ENCODE measurements at places on chromosomes 3 and 15. TPM values are rescaled to one million over a fixed set of nuclear protein-coding genes. Genes with fewer than 3 reads are reported as not detected.
A peak's percentile ranks its signal among the peaks of the same experiment; 100 is the strongest.

The CHL1 gene
- not detected for total RNA-seq

The AMIGO3 gene
- total RNA-seq = 0.56 TPM

The SST gene
- not detected for total RNA-seq

The ATP8B4 gene
- 45.8 TPM for total RNA-seq

The COL8A1 gene
- 5.6 TPM for total RNA-seq

The WDR82 gene
- 72.3 TPM for total RNA-seq

The GPR62 gene
- not detected for total RNA-seq

DNA sequence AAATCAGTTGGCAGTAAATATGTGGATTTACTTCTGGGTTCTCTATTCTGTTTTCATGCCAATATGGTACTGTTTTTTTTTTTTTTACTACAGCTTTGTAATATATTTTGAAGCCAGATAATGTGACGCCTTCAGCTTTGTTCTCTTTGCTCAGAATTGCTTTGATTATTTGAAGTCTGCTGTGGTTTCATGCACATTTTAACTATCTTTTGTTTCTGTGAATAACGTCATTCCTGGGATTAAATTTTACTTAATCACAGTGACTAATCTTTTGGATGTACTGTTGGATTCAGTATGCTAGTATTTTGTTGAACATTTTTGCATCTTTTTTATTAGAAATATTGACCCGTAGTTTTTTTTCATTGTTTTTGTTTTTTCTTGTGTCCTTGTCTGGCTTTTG is 576.5 kb downstream of the ZNF385D start:
- DNase-seq = no peak

- DNase-seq = no peak
These were observed 158.9 kb downstream of the IGF1R start for GRCh38 chr15:98807262-98807661.

DNA sequence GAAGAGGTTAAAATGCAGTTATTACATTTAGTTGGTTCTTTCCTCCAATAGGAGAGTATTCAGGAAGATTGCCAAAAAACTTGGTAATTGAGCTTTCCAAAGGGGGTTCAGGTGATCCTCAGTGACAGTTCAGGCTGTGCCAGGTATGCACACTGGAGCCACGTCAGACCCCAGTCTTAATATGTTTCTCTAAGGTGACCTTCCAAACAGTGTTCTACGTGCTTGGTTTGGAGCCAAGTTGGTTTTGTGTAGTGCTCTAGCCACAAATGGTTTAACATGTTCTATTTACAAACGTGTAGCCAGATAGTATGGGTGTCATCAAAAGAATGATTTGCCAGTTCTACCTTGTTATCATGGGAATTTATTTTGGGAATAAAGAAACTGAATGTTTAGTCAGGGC is 21.0 kb downstream of the CTDSPL start:
- no peak for DNase-seq

GRCh38 chr3:121885386-121885785 is 8.8 kb upstream of the SLC15A2 start:
- no peak for DNase-seq

DNA sequence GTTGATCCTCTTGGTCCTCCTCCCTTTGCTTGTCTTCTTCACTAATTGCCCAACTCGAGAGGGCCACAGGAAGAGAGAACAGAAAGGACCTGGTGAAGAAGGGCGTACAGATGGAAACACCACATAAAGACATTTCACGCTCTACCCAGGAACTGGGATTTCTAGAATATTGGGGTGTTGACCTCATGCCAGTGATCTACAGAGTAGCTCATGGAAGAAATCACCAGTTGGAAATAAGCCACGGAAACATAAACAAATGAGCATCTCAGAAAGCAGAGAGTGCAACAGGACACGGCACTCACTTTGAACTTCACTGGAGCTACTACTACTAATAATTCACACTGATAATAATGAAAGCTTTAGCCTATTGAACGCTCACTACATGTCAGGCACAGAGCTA is 84.6 kb upstream of the ARHGEF3 start:
- DNase-seq = no peak

GRCh38 chr15:34583399-34584329 is at the start of gene GOLGA8B:
TSS of gene GOLGA8B (minus strand) at chr15:34583651. CDS start at chr15:34535912, 47,739 bp downstream.
- DNase-seq = peak; percentile 54

- DNase-seq = no peak
These were observed at the start of gene FAH for GRCh38 chr15:80152896-80153876. TSS of gene FAH (plus strand) at chr15:80152999. CDS start at chr15:80153055, 56 bp downstream.

- DNase-seq = no peak
These were observed 142.7 kb downstream of the SMAD6 start for GRCh38 chr15:66844747-66845145.

DNA sequence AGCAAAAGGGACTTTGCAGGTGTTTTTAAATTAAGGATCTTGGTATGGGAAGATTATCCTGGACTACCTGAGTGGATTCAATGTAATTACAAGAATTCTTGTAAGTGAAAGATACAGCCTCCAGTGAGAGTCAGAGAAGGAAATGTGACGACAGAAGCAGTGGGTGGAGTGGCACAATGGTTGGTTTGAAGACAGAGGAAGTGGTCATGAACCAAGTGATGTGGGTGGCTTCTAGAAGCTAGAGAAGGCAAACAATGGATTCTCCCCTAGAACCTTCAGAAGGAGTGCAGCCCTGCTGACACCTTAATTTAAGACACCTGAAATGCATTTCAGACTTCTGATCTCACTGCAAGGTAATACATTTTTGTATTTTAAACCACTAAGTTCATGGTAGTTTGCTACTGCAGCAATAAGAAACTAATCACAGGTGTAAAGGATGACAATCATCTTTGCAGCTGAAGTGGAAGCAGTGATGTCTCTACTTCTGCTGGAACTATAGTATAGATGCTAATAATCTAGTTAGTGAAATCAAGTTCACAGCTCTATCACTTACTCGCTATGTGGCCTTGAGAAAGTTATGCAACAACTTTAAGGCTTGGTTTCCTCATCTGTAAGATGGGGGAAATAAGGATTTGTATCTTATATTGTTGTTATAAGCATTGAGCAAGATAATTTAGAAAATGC is 403.4 kb upstream of the SUCLG2 start:
- no peak for DNase-seq

DNA sequence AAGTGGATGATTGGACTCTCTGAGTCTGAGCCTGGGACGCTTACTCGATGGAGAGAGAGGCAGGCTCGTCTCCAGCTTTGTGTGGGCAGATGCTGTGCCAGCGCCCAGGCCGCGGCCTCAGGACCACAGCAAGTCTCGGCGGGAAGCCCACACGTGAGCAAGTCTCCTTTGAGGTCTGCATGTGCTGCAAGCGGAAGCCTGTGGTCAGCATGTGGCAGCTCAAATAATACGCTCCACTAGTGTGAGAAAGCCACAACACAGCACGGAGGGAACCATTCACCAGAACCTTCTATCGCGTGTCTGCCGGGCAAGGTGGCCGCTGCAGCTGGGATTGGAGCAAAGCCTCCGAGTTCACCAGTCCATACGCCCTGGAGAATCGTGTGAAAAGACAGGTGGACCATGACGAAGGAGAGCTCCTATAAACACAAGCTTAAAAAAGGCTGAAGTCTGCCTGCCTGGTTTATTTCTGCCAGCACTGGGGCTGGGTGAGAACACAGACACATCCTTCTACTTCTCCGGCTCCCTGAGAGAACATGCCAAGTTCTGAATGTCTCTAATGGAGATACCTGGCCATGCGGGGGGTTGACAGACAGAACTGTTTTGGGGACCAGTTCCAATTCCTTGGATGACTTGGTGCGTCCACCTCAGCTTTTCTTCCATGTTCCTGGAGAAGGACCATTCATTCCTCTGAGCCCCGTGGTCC is 82.0 kb upstream of the LRIG1 start:
- no peak for DNase-seq

All from endothelial cell (in vitro differentiated cells).